HS-27A (cell line): ENCODE measurements at places on chromosomes 6 and 20.

DNA sequence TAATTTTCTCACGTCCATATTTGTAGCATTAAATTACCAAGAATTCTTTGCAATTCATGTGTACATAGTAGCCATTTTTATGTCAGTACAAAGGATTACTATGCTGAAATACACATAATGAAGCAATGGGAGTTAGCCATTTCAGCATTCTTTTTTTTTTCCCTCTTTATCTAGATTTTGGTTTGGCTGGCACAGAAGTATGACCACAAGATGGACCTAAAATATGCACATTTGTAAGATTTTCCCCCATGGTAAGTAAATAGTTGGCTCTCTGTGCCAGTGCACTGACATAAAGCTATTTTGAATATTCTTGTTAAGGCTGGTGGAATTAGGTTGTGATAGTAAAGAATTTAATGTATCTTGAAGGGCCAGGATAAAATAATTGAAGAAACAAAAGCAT is 486.1 kb upstream of the BTBD3 start:
- DNase-seq, result no peak

- DNase-seq, result no peak
Measured at GRCh38 chr6:73694711-73695411, 1.1 kb upstream of the CD109 start.

DNA sequence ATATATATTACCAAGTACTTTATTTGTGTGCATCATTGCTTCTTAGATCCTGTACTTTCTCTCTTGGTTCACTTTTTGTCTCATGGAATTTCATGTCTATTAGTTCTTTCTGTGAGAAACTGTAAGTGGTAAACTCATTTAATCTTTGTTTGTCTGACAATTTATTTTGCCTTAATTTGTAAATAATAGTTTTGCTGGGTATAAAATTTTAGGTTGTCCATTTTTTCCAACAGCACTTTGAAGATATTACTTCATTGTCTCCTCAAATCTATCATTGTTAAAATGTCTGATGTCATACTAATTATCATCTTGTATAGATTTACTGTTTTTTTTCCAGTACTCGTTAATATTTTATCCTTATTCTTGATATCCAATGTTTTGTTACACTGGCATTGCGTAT is 205.2 kb upstream of the CDYL start:
- DNase-seq, result no peak

GRCh38 chr20:47524015-47524784 is 22.5 kb downstream of the NCOA3 start:
- DNase-seq, result no peak

DNA sequence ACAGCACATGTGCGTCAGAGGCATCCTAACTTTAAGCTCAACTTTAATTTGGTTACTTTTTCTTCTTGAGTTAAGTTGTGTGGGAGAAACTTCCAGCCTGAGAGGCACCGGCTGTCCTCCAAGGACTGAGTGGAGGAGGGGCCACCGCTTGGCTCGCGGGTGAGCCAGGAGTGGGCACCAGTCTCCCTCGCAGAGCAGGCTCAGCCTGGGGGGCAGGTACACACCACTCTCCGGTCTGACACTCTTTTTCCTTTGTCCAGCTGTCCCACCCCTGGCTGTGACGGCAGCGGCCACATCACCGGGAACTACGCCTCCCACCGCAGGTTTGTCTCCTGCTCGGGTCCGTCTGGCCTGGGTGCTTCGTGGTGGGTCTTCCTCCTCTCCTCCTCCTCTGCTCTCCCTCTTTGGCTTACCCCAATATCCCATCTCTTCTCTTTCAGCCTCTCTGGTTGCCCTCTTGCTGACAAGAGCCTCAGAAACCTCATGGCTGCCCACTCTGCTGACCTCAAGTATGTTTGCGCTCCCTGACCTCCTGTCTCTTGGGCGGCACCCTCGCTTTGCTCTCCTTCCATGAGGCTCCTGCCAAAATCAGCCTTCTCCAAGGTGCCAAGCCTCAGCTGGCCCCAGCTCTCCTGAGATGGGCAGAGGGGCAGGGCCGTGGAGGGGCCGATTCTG is 32.6 kb upstream of the PCMTD2 start:
- DNase-seq, result no peak

DNA sequence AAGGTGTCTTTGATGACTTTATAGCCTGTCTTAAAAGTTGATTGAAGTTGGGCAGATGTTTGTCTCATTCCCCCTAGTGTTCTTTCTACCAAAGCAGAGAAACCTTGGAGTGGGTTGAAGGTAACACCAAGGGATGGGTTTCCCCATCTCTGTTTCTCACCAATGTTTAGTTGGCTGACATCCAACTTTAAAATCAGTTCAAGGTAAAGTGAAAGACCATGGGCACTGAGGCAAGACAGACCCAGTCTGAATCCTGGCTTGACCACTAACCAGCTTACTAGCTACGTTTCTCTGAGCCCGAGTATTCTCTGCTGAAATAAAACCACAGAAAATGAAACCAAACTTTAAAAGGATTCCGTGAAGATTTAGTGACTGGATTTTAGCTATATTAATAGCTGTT is 258.9 kb downstream of the KIF16B start:
- DNase-seq, result no peak

GRCh38 chr20:59217173-59217572 is 53.6 kb downstream of the ZNF831 start:
- no peak for DNase-seq
